ENCODE measurements at places on chromosomes 12 and 14. TPM values are rescaled to one million over a fixed set of nuclear protein-coding genes. Genes with fewer than 3 reads are reported as not detected.

GRCh38 chr12:39617887-39618286 is 1.7 kb downstream of the ABCD2 start:
- H3K4me1 ChIP-seq, result peaks cover 2% of the 10 kb centered on the region
- H3K27ac ChIP-seq, result no peak overlapping the region
- DNase-seq, result no peak

- H3K4me1 ChIP-seq, result no peaks in the 10 kb centered on the region
- no peak overlapping the region for H3K4me3 ChIP-seq
- no peak overlapping the region for H3K27ac ChIP-seq
- no peak for DNase-seq
- no peaks in the 10 kb centered on the region for H3K36me3 ChIP-seq
- no peaks in the 10 kb centered on the region for H3K27me3 ChIP-seq
Measured at GRCh38 chr14:59997449-59997848, 77.5 kb downstream of the LRRC9 start.

The SLC25A3 gene
- total RNA-seq, result 445 TPM

DNA sequence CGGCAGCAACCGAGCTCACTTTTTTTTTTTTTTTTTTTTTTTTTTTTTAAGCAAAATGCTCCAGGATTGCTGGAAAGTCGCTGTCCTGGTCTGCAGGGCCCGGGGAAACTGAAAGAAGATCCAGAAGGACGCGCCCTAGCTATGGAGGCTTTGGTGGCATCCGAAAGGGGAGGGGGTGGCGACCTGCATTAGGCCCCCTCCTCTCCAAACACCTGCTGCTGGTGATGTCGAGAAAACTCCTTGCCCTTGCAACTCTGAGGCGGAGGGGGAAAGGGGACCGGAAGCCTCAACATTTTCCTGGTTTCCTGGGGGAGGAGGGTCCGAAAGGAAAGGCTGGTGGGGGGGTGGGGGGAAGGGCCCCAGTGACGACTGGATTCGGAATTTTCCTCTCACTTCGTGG is 421.1 kb downstream of the VRK1 start:
- no peaks in the 10 kb centered on the region for H3K36me3 ChIP-seq
- no peak for DNase-seq
- no peaks in the 10 kb centered on the region for H3K4me1 ChIP-seq

DNA sequence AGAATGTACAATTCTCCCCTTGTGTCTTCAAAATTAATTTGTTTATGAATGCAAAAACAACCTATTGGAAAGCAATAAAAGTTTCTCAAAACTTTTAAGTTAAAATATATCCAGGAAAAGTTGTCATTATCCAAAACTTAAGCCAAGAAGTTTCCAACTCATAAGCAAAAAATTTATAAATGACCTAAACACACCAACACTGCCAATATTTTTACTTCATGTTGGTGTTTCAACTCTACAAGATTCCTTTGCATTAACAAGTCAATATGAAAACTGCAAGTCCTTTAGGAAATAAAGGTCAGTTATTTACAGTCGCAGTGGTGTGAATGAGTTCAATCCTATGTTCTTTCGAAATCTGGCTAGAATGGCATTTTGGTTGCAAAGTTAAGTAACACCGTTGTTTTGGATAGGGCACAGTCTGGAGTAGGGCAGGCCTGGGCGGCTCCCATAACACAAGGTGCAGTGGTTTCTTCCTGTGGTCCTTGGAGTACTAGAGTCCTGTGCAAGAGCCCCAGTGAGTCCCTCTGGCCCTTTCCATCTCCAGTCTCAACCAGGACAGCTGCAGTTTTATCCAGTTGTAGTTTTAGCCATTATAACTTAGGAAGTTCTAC is 151.4 kb downstream of the MED13L start:
- no peaks in the 10 kb centered on the region for H3K36me3 ChIP-seq
- H3K27ac ChIP-seq, result no peak overlapping the region
- H3K4me3 ChIP-seq, result no peak overlapping the region
- no peak for DNase-seq
- H3K4me1 ChIP-seq, result peaks cover 96% of the 10 kb centered on the region
- no peaks in the 10 kb centered on the region for H3K27me3 ChIP-seq

The GPR132 gene
- total RNA-seq, result 18.6 TPM

The CLEC2A gene
- total RNA-seq, result not detected

The KCNK10 gene
- total RNA-seq, result not detected

The ZNF26 gene
- 8.1 TPM for total RNA-seq

- no peak overlapping the region for H3K27ac ChIP-seq
- no peaks in the 10 kb centered on the region for H3K4me1 ChIP-seq
- H3K27me3 ChIP-seq, result no peaks in the 10 kb centered on the region
- no peak for DNase-seq
- H3K36me3 ChIP-seq, result no peaks in the 10 kb centered on the region
Measured at GRCh38 chr12:76007640-76008039, 23.9 kb downstream of the PHLDA1 start.

DNA sequence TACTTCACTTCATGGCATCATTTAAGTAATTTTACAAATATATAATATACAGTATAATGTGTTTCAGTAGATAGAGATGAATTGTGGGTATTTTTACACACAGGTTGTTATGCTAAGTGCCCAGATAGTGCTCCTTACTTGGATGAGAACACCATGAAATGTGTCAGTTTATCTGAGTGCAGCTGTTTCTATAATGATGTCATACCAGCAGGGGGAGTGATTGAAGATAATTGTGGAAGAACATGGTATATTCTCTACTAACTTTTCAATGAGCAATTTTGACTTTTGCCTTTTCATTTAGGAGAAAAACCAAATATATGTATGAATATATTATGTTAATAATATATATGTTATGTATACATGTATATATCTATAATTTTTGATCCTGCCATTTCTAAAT is 221.6 kb downstream of the LRRK2 start:
- no peaks in the 10 kb centered on the region for H3K27me3 ChIP-seq
- H3K27ac ChIP-seq, result no peak overlapping the region

- peaks cover 4% of the 10 kb centered on the region for H3K4me1 ChIP-seq
- H3K4me3 ChIP-seq, result no peak overlapping the region
- no peaks in the 10 kb centered on the region for H3K36me3 ChIP-seq
Measured at GRCh38 chr12:10669533-10669932, 4.3 kb downstream of the STYK1 start.

GRCh38 chr12:6869049-6870021 is 2.0 kb downstream of the TPI1 start:
- DNase-seq, result no peak
- peaks cover 33% of the 10 kb centered on the region for H3K4me1 ChIP-seq
- H3K27ac ChIP-seq, result peak overlapping the region; percentile 98
- no peaks in the 10 kb centered on the region for H3K27me3 ChIP-seq

DNA sequence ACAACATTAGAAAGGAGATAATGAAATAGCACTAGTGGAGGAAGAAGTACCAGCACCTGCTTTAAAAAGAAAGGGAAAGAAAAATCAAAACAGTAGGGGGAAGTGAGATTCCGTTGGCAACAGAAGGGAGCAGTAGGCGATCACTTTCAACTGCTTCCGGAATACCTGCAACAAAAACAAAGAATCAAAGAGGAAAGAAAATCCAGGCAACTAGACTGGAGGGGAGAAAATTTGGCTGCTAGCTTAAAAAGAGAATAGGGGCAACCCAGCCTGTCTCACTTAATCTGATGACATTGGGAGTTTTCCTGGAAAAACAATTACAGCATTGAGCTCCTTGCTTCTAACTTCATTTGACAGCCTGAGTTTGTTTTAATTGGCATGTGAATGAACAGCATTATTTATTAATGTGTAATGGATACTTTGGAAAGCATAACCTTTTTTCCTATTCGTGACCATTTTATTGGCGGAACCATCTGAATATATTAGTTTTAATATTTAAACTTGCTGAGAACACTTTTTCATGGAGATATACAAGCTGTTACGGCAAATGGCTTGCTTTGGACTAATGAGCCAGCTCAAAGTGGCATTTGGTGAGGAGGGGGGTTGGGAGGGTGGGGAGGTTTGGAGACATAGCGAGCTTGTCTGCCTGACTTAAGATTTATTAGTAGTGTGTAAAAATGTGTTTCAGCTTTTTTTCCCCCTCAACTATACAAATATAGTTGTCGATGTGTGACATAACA is 2.5 kb upstream of the DACT1 start:
- peaks cover 35% of the 10 kb centered on the region for H3K4me1 ChIP-seq
- H3K4me3 ChIP-seq, result peak overlapping the region; percentile 15
- no peaks in the 10 kb centered on the region for H3K27me3 ChIP-seq
- peak overlapping the region; percentile 99 for H3K27ac ChIP-seq
- H3K36me3 ChIP-seq, result no peaks in the 10 kb centered on the region

- DNase-seq, result no peak
- no peaks in the 10 kb centered on the region for H3K36me3 ChIP-seq
- no peak overlapping the region for H3K27ac ChIP-seq
- H3K27me3 ChIP-seq, result no peaks in the 10 kb centered on the region
- H3K4me1 ChIP-seq, result no peaks in the 10 kb centered on the region
Measured at GRCh38 chr14:89060191-89060590, 235.7 kb downstream of the TTC8 start.

GRCh38 chr12:6851921-6852650 is at the start of gene USP5:
TSS of gene USP5 (plus strand) at chr12:6852150. CDS start at chr12:6852180, 30 bp downstream.
- peak within 1 kb of the TSS; percentile 92 for H3K4me3 ChIP-seq
- peaks cover 7% of the 10 kb centered on the region for H3K4me1 ChIP-seq
- peak; percentile 97 for DNase-seq
- H3K36me3 ChIP-seq, result peaks cover 18% of the 10 kb centered on the region

- no peaks in the 10 kb centered on the region for H3K27me3 ChIP-seq
- H3K27ac ChIP-seq, result no peak overlapping the region
- H3K4me3 ChIP-seq, result no peak overlapping the region
- no peaks in the 10 kb centered on the region for H3K36me3 ChIP-seq
- DNase-seq, result no peak
Measured at GRCh38 chr14:33332497-33332896, 393.8 kb downstream of the NPAS3 start.

DNA sequence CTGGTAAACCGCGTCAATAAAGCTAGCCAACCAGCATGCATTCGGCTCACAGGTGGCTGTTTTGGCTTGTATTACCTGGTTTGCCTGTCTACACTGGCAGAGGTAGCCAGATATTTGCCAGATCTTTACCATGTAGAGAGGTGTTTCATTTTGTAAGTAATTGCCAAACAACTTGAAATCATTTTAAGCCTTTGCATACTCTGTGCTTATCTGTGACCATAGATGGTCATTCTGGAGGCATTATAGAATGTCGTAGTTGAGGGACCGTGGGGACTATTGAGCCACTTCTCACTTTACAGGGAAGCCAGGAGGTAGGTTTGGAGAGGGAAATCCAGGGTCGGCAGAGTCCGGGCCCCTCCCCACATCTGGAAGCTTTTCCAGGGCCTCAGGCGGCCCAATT is 5.9 kb downstream of the ADGRD1 start:
- H3K27me3 ChIP-seq, result no peaks in the 10 kb centered on the region
- no peak overlapping the region for H3K4me3 ChIP-seq
- no peaks in the 10 kb centered on the region for H3K36me3 ChIP-seq
- DNase-seq, result no peak

The MSI1 gene
- 0.27 TPM for total RNA-seq

DNA sequence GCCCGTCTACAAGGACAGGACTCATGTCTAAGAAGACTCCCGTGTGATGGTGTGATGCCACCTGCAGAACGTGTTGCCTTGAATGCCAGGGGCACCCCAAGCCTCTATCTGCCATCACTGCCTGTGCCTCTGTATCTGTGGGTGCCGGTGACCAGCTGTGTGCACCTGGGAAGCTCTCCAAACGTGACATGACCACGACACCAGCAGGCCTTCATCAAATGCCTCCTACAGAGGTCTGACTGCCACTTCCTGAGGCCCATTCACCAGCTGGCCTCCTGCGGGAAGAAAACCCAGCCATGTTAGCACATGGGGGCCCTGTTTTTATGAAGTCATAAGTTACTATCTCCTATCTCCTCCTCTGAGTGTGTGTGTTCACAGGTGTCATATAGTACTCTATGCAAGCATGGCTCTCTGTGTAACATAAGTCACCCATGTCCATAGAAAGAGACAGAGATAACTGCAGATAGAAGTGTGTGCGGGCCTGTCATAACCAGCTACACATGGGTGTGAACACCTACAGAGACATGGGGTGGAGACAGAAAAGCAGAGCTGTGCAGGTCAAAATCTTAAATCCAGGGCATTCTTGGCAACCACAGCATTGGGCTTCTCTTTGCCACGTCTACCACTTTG is 18.3 kb upstream of the SERPINA4 start:
- H3K36me3 ChIP-seq, result no peaks in the 10 kb centered on the region
- no peak overlapping the region for H3K4me3 ChIP-seq
- no peak for DNase-seq
- H3K27me3 ChIP-seq, result no peaks in the 10 kb centered on the region
- no peak overlapping the region for H3K27ac ChIP-seq

GRCh38 chr14:102492531-102492910 is 17.1 kb downstream of the ANKRD9 start:
- no peak overlapping the region for H3K4me3 ChIP-seq
- no peaks in the 10 kb centered on the region for H3K27me3 ChIP-seq
- H3K4me1 ChIP-seq, result no peaks in the 10 kb centered on the region
- peaks cover 4% of the 10 kb centered on the region for H3K36me3 ChIP-seq
- no peak for DNase-seq

DNA sequence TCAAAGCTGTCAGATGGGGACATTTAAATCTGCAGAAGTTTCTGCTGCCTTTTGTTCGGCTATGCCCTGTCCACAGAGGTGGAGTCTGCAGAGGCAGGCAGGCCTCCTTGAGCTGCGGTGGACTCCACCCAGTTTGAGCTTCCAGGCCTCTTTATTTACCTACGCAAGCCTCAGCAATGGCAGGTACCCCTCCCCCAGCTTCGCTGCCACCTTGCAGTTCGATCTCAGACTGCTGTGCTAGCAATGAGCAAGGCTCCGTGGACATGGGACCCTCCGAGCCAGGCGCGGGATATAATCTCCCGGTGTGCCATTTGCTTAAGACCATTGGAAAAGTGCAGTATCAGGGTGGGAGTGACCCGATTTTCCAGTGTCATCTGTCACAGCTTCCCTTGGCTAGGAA is 115.5 kb downstream of the FUT8 start:
- H3K27ac ChIP-seq, result no peak overlapping the region
- no peaks in the 10 kb centered on the region for H3K36me3 ChIP-seq
- H3K4me1 ChIP-seq, result no peaks in the 10 kb centered on the region
- no peaks in the 10 kb centered on the region for H3K27me3 ChIP-seq
- H3K4me3 ChIP-seq, result no peak overlapping the region

- peaks cover 9% of the 10 kb centered on the region for H3K4me1 ChIP-seq
- no peak for DNase-seq
- H3K36me3 ChIP-seq, result no peaks in the 10 kb centered on the region
- H3K4me3 ChIP-seq, result no peak overlapping the region
Measured at GRCh38 chr12:25382311-25383106, 131.8 kb upstream of the KRAS start.

DNA sequence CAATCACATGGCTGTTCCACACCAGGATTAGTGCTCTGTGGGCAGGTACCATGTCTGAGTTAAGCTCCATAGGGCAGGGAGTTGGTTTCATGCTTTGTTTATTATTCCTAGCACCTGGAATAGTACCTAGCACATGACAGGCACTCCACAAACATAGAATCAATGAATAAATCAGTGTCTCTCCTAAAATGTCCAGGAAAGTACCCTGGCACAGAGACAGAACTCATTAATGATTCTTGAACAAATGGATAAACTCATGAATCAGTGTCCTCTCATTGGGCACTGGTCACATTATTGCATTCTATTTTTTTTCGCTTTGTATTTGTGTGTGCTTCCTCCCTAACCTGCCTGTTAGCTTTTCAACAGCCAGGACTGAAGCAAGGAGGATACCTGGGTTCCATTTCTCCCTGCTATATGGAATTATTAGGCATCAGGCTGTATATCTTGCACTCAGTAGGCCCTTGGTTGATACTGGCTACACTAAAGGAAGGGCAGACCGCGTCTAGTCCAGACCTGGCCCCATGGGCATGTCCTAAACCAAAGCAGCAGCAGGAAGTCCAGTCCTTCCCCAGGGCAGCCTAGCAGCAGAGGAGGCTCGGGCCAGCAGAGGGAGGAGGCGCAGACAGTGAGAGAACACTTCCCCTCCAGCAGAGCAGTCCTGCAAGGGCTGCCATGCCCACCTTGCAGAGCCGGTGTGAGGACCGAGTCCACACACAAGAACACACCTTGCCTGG is 18.4 kb downstream of the HDAC7 start:
- H3K27ac ChIP-seq, result peak overlapping the region; percentile 66
- H3K4me3 ChIP-seq, result peak overlapping the region; percentile 3
- DNase-seq, result no peak

All from thoracic aorta (tissue), 2 donors.